ENCODE measurements at places on chromosomes 16 and 17. TPM values are rescaled to one million over a fixed set of nuclear protein-coding genes. Genes with fewer than 3 reads are reported as not detected.

Gene RASD1
- 0.90 TPM for polyA plus RNA-seq

Gene FBXL16
- 0.67 TPM for polyA plus RNA-seq

Gene GRAP
- polyA plus RNA-seq = 0.06 TPM

Gene TBC1D3D
- 2.0 TPM for polyA plus RNA-seq

Gene CACNG3
- polyA plus RNA-seq = not detected
